ENCODE measurements at places on chromosomes 1 and 21.

DNA sequence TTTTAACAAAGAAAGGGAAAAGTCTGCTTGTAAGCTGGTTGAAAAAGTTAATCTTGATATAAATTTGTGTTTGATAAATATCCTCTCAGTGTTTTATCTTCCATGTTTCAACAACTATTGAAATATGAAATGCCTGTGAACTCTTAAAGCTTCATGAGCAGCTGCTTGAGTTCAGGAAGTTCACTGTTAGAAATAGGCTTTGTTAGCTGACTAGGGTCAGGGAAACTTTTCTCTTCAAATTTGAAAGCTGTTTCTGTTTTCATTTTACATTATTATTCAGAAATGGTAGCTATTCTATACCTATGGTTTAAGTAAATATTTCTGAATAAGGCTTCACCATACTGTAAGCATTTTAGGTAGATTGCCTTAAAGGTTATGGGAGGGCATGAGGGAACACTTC, 191.7 kb downstream of the HS2ST1 start:
- no peak for DNase-seq

DNA sequence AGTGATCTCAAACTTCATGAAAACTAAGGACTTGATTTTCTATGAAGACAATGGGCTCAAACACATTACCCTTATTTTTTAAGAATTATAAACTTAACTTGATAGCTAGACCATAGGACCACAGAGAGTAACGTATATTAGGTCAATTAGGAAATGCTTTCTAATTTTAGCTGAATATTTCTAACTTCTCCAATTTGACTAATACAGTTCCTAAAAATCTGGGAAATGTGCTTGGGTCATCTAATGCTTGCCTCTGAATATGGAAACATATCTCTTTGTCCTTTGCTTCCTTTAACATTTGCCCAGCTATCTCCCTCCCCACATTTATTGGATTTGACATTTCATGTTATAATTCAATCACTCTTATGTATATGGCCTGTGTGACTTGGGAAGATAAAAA, 141.4 kb downstream of the LHX8 start:
- DNase-seq, result no peak

- DNase-seq, result no peak
Measured at GRCh38 chr1:192969091-192969490, 90.1 kb downstream of the UCHL5 start.

GRCh38 chr1:41221995-41222394, 20.1 kb downstream of the SCMH1 start:
- DNase-seq, result no peak

GRCh38 chr1:98164509-98164908, 243.7 kb upstream of the DPYD start:
- DNase-seq, result no peak

DNA sequence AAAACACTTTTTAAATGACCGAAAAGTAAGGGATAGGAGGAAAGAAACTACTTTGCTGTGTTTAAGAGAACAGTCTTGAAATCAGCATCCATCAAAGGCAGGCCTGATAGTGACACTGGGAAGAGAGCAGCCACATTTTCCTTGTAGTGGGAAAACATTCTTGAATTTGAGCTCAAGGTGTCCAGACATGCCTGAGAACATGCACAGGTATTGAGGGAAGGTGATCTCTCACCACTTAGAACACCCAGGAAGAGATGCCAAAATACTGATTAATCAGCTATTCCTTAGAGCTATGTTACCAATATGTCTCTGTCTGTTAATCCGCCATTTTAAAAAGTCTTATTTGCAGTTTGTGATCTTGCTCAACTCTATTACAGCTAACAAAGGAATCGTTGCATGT, 25.9 kb downstream of the IL12RB2 start:
- DNase-seq, result no peak

DNA sequence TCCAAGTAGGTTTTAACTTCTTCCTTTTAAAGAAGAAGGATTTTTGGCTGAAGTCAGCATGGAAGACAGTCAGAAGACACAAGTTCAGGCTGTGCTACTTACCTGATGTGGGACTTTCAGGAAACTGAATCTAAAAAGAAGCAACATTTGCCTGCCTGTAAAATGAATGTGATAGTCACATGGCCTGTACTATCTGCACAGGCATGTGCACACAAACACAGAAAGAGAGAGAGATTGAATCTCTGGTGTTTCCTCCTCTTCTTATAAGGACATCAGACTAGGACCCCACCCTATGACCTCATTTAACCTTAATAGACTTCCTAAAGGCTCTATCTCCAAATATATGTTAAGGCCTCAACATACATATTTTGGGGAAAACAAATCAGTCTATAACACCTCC, 542.9 kb downstream of the PLPP3 start:
- no peak for DNase-seq

DNA sequence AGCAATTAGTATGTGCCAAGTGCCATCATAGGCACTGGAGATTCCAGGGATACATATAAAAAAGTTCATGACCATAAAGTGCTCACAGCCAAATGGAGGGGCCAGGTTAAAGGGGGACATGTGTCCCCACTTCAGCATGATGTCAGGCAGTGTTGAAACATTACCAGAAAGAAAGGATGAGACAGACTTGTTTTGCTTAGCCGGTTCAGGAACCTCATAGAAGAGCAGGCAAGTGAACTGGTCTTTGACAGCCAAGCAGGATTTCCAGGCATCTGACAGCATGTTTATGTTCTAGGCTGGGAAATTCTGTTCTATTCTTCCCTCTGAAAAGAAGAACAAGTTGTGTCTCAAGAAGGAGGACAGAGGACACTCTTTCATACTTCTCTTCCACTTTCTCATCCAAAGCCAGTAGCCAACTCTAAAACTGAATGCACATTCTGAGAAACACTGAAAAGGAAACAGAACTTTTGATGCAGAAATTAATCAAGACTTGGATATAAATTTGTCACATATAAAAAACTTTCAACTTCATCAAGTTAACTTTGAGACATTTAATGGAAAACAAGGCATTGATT, 39.7 kb downstream of the GLUL start:
- no peak for DNase-seq

GRCh38 chr1:152502496-152503180, 8.0 kb upstream of the LCE5A start:
- no peak for DNase-seq

DNA sequence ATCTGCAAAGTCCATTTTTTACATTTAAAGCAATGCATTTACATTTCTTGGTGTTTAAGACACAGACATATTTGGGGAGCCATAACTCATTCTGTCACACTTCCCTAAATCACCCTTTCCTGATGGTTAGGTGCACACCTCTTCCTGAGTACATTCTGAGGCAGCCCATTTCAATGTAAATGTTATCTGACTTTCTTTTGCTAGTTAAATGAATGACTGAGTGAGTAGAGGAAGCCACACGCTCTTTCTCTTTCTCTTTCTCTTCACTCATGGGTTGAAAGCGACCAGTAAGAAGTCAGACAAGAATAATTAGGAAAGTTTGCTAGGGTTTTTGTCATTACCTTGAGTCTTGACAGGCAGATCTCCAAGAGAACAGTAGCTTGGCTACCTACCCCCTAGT, 143.1 kb downstream of the S1PR1 start:
- DNase-seq, result no peak

DNA sequence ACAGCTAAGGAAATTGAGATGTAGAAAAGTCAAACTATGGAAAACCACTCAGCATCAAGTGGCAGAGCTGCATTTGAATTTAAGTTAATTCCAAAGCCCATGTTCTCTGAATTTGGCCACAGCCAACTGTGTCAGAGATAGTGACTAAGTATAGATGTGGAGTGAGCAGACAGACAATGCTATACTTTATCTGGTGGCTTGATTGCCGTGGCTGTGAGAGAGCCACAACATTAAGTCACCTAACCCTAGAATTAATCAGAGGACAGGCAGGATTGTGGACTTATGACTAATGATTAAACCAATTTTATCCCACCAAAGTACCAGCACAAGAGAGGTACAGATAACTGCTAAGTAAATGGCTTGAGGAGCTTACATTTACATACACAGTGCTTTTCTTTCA, 209.8 kb downstream of the TPR start:
- DNase-seq, result no peak

DNA sequence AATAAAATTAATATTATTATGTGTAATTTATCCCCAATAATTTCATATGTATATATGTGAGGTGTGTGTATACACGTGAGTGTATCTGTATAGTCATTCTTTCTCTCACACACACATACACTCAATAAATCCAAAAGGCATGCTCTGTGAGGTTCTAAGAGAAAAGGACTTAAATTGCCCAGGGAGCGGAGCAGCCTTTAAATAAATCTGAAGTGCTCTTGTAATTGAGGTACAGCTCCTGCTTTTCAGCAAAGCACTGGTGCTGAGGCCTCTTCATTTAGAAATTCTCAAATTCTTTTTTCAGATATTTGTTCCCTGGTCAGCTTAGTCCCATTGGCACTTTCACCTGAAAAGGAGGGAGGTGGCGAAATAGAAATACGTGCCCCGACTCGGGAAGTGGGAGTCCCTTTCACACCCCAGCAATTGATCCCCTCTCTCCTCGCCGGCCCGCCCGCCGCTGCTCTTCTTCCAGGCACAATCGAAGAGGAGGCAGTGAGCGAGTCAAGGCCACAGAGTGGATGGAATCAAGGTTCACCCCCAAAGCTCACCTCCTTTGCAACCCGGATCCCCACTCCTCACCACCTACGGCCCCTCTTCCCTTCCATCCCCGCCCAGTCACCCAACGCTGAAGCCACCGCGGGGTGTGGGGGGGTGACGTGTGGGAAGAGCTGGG, 944 bp downstream of the PLPPR5 start:
- DNase-seq, result no peak

GRCh38 chr1:59504276-59504675, 207.4 kb downstream of the FGGY start:
- DNase-seq, result no peak

GRCh38 chr1:226094451-226094850, 31.9 kb downstream of the H3-3A start:
- no peak for DNase-seq

DNA sequence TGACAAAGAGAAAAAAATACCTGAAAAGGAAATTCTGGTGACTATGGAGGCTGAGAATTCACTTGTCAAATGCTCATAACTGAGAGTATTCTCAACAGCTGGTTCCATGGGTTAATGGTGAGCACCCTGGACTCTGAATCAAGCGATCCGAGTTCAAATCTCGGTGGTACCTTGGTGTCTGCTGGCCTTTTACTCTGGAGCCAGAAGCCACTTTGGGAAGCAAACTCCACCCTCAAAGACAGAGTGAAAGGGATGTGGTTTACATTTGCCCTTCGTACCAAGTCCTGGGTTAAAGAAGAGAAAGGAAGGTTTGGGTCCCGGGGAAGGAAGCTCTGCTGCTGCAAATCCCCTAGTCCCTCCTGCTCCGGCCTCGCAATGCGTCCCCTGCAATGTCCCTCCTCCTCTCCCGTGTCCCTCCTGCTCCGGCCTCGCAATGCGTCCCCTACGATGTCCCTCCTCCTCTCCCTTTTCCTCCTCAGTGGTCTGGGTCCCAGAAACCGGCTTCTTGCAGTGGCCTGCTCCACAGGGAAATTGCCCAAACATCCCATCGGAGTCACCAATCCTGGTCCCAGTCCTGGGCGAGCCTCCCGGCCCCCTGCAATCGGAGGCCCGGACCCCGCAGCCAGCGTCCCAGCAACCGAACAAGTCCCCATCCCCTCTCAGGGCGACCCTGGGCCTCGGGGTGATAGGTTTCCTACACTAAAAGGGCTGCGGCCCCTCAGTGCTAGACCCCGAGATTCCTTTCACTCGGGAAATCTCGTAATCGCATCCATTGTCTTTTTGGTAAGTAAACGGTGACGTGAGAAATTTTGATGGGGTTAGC, 129.4 kb downstream of the PPIAL4G start:
- DNase-seq, result no peak

GRCh38 chr1:14486401-14487201, 111.9 kb upstream of the KAZN start:
- no peak for DNase-seq
